Muscle of back (tissue), 13 donors: ENCODE measurements at places on chromosomes 1 and 21.

DNA sequence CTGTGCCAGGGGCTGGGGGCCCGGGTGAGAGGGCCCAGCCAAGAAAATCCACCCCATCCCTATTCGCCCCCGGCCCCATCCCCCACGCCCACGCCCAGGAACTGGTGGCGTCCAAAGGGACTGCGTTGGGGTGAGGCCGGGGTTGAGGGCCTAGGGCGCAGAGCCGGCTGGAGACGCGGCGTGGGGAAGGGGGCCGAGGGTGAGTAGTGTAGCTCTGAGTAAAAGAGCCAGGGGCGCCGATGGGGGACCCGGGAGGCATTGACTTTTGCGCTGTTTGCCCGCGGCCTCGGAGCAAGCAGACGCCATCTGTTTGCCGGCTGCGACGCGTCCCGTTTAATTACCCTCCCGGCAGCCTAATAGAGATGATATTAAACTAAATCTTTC is 3.5 kb upstream of the DMRTA2 start:
- DNase-seq, result no peak

GRCh38 chr1:3183411-3183810 is 114.4 kb downstream of the PRDM16 start:
- DNase-seq, result no peak

DNA sequence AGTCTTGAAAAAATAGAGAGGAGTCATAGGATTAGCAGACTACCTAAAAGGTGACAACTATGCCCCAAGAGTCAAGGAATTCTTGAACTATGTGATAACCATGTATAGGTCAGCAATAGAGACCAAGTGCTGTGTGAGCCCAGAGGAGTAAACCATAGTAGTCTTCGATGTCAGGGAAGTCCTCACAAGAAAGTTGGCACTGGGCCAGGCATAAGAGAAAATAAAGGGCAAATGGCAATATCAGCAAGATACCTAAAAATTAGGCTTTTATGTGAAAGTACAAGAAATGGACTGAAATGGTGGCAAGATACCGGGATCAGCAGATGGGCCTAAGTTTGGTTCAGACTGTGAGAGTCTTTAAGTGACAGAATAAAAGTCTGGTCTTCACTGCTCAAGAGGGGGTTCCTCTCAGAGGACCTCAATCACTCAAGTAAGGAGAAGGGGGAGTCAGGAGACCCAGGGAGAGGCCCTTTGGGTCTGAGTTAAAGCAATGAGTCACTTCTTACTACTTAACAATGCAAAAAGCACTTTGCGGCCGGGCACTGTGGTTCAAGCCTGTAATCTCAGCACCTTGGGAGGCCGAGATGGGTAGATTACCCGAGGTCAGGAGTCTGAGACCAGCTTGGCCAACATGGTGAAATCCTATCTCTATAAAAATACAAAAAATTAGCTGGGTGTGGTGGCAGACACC is 95.0 kb downstream of the TEX35 start:
- DNase-seq, result no peak

DNA sequence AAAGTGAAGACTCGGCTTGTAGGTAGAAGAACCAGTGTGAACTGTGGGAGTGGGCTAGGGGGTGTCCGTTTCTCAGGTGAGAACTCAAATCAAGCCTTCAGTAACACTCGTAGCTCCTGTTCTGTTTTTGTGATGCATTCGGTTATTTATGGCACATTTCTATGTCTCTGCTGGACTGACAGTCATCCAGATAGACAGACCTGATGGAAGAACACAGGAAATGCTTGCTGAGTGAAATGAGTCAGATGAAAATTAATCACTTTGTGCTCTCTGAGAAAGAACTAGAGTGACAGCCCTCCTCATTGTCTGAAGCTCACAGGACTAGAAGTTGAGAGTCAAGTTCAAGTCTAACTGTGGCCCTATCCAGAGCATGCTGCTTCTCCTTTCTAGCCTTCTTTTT is 360.1 kb upstream of the PLXNA2 start:
- DNase-seq, result no peak

DNA sequence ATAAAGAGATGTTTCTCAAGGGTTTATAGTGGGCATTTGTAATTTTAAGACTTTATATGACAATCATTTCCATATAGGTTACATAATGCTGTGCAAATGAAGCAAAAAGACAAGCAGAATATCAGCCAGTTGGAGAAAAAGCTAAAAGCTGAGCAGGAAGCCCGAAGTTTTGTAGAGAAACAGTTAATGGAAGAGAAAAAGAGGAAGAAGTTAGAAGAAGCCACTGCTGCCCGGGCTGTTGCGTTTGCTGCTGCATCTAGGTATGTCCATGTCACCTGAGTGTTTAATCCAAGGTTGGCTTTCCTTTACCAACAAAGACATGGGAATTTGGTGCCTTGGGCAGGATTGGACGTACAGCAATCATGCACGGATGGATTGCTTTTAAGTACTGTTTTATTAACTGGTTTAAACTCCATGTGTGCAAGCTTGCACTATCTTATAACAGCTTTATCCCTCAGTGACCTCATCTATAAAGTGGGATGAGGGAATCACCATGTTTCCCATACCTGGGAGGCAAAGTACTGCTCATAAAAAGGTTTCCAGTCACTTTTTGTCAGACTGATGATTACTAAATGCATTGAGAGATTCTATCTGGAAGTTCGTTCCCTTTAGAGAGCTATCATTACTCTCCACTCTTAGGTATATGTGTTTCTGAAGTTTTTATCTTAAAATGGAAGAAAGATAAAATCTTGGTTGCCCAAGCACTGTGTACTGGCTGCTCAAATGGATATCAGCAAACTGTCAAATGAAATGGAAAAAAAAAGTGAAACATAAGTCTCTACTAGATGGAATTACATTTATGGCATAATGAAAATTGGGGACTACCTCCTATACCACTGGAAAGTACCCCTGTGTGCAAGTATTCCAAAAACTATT is 55.1 kb downstream of the MACO1 start:
- DNase-seq, result no peak

GRCh38 chr1:159084867-159085266 is 8.3 kb upstream of the AIM2 start:
- peak; percentile 11 for DNase-seq

DNA sequence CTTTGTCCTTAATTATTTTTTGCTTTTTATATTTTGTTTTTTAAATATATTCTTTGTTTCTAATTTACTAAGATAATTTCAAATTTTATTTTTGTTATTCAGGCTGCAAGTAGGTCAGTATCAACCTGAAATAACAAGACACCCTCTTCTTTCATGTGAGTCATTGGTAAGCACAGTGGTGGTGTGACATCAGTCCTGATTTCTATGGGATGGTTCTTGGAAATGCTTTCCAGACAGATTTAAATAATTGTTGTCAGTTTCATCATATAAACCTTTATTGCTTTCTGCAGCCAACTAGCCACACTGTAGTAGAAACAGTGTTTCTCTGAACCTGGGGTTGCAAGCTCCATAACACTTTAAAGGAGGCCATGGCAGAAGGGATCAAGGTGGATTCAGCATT is 157.5 kb upstream of the C21orf91 start:
- no peak for DNase-seq

DNA sequence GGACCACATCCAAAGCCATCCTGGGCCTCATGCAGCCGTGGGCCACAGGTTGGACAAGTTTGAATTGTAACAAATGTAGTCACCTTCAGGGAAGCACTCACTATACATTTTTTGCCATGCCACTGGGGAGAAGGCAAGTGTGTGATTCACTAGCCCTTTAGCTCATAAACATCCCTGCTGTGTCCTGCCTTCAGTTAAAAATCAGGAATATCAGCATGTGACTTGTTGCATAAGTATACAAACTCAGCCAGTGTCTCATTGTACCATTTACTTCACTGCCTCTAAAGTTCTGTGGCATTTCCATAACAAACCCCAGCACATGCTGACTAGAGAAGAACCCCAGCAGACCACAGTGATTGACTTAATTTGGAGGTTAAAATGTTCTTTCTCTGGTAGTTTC is 142.0 kb upstream of the C1orf105 start:
- DNase-seq, result no peak

DNA sequence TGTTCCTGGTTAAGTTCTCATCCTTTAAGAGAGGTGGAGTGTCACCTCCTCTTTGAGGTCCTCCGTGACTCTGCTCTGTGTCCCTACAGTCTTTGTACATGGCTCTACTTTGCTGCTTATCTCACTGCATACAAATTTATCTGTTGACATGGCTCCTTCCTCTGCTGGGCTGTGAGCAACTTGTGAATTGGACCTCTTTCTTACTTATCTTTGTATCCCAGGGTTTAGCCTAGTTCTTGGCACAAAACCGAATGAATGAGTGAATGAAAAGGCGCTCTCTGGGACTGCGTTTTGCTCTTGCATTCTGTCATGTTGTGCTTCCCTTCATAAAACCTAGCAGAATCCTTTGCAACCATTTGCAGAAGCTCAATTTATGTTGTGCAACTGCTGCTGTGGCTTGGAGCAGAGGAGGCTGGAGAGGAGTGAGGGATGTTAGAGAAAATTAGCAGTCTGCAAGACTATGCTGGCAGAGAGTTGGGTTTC is 12.4 kb downstream of the SLC26A9 start:
- no peak for DNase-seq

- DNase-seq, result no peak
Measured at GRCh38 chr21:40847951-40848350, 993 bp upstream of the DSCAM start.

- DNase-seq, result no peak
Measured at GRCh38 chr1:39698568-39698967, 7.3 kb upstream of the HPCAL4 start.

DNA sequence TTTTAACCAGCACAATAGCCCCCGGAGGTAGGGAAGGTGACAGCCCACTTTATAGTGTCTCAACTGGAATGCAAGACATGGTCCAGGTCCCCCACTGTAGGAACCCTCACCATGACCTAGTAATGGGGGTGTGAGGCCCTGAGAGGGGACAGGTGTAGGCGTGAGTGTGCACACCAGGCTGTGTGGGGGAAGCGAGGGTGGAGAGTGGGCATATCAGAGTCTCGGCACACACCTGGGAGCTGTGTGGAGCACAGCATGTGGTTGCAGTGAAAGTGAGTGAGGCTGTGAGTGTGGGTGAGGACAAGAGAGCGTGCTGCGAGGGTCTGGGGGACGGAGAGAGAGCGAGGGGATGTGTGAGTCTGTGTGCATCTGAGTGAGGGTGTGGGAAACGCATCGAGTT is 17.1 kb upstream of the RSPO1 start:
- DNase-seq, result no peak

DNA sequence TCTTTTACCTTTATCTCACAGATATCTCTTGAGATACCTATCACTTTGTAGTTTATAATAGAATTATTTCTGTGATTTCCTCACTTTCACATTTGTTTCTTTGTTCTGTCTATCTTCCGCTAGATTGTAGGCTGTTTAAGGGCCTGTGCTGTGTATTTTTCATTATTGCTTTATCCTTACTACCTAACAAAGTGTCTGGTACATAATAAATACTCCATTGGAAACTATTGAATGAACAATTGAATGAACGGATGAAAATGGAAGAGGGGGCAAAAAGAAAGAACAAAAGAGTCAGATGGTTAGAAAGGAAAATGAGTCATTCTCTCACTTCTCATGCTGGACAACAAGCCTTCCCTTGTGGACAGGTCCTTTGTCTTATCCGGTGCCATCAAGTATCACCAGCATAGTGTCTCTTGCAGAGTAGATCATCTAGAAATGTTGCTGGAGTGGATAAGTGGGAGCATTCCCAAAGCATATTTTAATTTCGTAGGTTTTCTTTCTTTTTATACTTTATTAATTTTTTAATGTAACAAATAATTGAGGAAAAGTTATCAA is 159.8 kb downstream of the NEK7 start:
- no peak for DNase-seq

GRCh38 chr1:156750711-156751450 is 594 bp downstream of the HDGF start:
- no peak for DNase-seq

GRCh38 chr1:215617979-215618378 is 50.9 kb downstream of the KCTD3 start:
- no peak for DNase-seq

DNA sequence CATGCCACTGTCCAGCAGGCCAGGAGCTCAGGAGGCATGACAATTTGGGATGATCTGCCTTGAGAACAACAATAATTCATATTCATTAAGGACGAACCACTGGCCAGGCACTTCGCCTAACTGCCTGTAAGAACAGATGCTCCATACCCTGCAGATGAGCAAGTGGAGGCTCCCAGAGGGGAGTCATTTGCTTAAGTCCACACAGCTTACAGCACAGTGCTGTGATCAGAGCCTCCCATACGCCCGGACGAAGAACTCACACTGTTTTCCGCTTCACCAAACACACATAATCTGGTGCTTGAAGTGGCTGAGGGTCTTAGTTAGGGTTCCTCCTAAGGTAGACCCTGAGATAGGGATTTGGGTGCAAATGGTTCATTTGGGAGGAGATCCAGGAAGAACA is 93.4 kb upstream of the KLHDC7A start:
- no peak for DNase-seq

DNA sequence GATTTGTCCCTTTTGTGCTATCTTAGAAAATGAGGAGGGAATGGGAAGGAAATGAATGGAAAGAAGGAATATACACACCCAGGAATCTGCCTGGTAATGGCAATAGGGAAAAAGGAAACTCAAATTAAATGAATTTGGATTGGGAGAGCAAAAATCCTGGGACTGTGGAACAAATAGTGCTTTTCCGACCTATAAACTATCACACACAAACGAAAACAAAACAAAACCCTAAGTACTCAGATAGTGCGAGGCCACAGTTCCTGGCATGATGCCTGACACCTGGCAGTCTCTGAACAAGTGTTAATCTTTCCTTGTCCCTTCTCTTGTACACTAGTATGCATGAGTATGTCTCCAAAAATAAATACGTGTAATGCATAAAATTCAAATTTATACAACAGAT is 319.8 kb upstream of the SPAG17 start:
- DNase-seq, result peak; percentile 78

DNA sequence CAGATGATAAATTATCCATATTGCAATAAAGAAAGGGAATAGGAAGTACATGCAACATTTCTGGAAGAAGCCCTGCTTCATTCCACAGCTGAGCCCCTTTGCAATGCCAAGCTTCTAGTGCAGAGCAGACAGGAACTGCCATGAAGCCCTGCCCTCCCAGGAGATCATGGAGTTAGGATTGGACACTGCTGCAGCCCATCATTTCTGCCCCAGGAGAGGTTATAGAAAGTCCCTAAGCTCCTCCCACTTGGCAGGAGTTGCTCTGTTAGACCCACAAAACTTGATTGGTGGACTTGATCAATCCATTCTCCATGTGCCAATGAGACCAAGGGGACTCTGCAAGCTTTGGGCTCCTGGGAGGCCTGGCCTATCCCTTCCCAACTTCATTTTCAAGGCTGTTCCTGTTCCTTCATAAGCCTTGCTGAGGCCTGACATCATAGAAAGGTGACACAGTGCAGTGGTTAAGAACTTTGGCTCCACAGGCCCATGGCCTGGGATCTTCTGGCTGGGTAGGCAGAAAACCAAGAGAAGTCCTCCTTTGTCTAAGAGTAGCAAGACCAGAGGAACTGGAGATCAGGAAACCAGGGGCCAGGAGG is 1.3 kb upstream of the LAPTM5 start:
- no peak for DNase-seq
